ENCODE measurements at places on chromosomes 5 and 9. TPM values are rescaled to one million over a fixed set of nuclear protein-coding genes. Genes with fewer than 3 reads are reported as not detected.

DNA sequence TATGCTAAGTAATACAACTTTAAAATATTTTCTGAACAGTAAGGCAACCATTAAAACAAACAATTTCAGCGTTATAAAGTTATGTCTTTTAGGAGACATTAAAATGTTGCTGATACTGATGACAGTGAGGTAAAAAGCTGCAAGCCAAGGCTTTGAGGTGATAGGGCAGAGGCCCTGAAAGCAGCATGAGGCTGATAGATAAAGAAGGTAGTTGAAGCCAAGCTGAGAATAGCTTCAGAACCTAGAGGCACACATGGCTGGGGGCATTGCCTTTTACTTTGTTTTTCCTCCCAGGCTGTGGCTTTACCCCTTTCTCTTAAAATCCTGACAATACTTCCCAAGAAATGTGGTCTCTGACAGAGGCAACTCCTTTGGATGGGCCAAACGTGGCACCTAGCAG is 149.0 kb upstream of the WWC1 start:
- DNase-seq: no peak

DNA sequence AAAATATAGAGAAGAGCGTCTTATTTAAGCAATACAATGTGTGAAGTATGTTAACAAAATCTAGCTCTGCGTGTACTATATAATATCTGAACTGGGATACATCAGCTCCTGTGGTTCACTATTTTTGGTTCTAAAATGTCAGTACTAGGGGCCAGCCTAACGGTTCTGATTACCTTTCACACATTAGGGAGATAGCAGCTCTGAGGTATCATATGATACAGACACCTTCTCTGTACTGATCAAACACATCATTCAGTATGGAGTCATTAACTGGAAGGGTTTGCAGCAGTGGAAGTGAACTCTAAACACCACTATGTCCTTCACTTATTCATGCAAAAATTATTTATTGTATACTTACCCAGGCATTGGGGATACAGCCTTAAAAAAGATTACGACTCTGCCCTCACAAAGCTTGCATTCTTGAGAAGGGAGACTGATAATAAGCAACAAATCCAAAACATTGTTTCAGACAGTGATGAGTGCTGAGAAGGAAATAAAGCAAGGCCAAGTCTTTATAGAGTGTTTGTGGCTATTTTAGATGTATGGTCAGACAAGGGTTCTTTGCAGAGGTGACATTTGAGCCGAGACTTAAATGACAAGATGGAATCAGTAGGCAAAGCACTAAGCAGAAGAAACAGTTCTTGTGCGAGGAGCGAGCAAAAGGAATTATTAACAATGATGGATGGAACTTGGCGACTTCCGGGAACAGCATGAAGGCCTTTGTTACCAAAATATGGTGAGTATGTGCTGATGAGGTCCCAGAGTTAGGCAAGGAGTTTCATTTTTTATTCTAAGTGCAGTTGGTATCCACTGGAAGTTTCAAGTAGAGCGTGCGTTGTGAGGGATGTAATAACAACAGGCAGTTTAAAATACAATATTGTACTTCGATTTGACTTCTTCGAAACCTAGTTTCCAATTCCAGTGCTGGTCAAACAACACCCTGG is 1.8 kb upstream of the LNPEP start:
- DNase-seq: no peak

- DNase-seq: no peak
Measured at GRCh38 chr9:5820425-5820824, 12.5 kb downstream of the ERMP1 start.

GRCh38 chr5:173222466-173222865 is 12.5 kb downstream of the NKX2-5 start:
- no peak for DNase-seq

DNA sequence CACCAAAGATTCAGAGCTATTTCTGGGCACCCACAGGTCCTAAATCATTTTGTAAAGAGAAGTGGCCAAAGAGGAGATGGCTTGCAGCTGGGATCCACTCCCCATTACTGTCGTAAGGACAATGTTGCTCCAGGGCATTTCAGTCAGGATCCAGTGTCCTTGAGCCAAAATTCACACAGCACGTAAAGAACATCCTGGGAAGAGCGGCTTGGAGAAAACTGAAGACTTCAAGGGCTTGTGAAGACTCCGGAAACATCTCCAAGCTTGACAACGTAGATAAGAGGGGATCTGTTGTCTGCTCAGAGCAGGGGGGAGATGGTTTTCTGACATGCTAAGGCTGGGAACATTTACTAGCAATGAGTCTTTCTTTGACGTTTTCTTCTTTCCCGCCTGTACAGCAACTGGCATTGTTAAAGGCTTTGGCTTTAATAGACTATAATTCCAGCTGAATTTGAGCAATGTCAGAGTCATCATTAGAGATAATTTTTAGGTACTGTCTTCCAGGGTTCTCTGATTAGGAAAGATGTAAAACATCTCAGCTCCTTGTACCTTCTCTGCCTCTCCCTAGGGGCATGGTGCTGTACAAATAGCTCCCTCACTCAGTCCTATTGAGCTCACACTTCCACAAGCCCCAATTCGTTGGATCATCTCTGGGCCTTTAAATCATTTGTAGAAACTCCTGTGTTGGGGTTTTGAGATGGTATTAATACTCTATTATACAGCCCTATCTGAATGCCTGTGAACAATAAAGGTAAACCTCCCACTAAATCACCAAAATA is 39.7 kb downstream of the EGFLAM start:
- no peak for DNase-seq

GRCh38 chr5:113273948-113274347 is 160.8 kb downstream of the TSSK1B start:
- DNase-seq: no peak

Gene TUSC1
- polyA plus RNA-seq: 5.6 TPM

Gene CDH9
- not detected for polyA plus RNA-seq

Gene GPR21
- 0.25 TPM for polyA plus RNA-seq

Gene EDIL3
- 0.08 TPM for polyA plus RNA-seq

Gene BARHL1
- polyA plus RNA-seq: not detected

Gene ZFP2
- 0.32 TPM for polyA plus RNA-seq

Gene GAPT
- polyA plus RNA-seq: not detected

All from keratinocyte (primary cell).